Stimulated activated CD8-positive, alpha-beta memory T cell treated with anti-CD3 and anti-CD28 coated beads, Interleukin-4, amount 100 ng/mL, for 48 hours (primary cell): ENCODE measurements at places on chromosomes 5 and 9.

GRCh38 chr9:20207176-20207575, 415.1 kb downstream of the MLLT3 start:
- no peak for DNase-seq

DNA sequence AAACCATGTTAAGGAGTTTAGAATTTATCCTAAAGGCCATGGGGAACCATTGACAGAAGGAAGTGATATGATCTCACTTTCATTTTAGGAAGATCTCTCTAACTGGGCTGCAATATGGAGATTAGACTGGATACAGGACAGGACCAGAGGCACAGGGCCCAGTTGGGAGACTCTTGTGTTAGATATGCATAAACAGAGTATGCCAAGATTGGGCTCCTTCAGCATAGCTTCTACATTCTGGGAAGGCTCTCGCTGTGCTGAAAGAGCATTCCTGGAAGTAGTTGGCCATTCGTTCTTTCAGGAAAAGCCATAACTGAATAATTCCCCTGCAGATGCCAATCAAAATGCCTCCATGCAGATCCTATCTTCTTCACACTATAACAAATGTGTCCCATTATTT, 204.5 kb downstream of the CWC27 start:
- DNase-seq = no peak

- no peak for DNase-seq
These were observed 1303.5 kb downstream of the EFNA5 start for GRCh38 chr5:106367281-106367680.

DNA sequence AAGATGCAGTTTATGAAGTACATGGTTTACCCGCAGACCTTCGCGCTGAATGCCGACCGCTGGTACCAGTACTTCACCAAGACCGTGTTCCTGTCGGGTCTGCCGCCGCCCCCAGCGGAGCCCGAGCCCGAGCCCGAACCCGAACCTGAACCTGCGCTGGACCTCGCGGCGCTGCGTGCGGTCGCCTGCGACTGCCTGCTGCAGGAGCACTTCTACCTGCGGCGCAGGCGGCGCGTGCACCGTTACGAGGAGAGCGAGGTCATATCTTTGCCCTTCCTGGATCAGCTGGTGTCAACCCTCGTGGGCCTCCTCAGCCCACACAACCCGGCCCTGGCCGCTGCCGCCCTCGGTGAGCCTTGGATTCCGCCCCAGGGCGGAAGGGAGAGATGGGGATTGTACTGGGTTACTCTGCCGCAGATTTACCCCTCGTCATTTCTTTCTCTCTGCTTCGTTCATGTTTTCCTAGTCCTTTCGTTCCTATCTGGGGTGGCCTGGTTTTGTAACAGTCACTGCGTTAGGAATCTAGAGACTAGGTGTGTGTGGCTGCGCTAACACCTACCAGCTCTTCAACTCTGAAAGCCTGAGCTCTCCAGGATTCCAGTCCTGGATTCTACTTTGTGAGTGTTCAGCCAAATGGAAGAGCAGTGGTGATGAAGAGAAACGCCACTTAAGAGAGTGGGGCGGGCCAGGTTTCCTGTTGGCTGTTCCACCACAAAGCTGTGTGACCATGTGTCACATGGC, 638 bp downstream of the MRPS30 start:
- DNase-seq = peak; percentile 58

DNA sequence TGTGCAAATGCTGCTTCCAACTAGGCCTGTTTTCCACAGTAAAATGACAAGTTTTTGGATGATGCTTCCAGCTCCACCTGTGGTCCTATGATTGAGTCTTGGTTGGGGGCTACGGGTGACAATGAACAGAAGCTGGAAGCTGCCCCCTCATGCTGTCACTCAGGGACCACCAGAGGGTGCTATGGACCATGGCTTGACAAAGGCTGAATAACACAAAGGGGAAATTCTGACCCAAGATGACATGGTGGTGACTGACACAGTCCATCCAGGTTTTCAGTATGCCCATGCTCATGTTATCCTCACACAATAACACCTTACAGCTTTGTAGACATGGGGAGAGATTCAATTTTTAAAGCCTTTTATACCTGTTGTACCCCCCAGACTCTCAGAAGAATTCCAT, 23.9 kb upstream of the SAP30L start:
- peak; percentile 46 for DNase-seq

GRCh38 chr9:133769511-133770075, 31.4 kb upstream of the SARDH start:
- no peak for DNase-seq

GRCh38 chr5:143918961-143919360, 107.0 kb downstream of the HMHB1 start:
- no peak for DNase-seq

- no peak for DNase-seq
These were observed 50.0 kb downstream of the RAI14 start for GRCh38 chr5:34706084-34706483.

- no peak for DNase-seq
These were observed 199.6 kb upstream of the RGMB start for GRCh38 chr5:98573834-98574320.

GRCh38 chr5:103394676-103395075, 136.1 kb downstream of the MACIR start:
- DNase-seq = no peak

DNA sequence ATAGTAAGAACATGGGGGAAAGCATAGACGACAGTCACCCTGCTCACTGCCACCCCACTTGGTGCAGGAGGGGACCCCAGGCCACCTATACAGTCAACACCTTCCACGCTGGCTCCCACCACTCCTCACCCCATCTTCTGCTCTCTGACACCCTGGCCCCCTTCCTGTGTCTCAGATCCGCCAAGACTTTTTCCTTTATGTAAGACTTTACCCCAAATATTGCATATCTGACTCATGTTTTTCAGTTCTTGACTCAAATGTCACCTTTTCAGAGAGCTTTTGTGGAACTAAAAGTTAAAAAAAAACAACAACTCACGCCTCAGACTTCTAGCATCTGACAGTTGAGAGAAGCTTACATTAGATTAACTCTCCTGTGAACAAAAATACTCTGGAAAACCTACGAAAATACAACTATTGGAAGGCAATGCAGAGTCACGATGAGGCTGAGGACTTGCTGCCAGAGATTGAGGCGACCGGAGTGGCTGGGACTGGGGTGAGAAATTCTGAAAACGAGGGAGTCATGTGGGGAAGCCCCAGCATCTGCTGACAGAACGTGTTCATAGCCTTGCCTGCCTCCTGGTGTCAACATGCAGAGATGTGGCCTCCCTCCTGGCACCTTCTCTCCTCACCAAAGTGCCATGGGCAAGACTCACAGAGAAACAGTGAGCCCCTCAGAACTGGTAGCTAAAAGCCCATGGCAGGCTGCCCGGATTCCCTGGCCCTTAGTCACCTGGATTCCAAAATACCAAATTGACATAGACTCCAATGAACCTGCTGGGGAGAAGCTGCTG, 22.4 kb upstream of the FCN2 start:
- peak; percentile 66 for DNase-seq
